ENCODE measurements at places on chromosomes 7 and 10.
A peak's percentile ranks its signal among the peaks of the same experiment; 100 is the strongest.

DNA sequence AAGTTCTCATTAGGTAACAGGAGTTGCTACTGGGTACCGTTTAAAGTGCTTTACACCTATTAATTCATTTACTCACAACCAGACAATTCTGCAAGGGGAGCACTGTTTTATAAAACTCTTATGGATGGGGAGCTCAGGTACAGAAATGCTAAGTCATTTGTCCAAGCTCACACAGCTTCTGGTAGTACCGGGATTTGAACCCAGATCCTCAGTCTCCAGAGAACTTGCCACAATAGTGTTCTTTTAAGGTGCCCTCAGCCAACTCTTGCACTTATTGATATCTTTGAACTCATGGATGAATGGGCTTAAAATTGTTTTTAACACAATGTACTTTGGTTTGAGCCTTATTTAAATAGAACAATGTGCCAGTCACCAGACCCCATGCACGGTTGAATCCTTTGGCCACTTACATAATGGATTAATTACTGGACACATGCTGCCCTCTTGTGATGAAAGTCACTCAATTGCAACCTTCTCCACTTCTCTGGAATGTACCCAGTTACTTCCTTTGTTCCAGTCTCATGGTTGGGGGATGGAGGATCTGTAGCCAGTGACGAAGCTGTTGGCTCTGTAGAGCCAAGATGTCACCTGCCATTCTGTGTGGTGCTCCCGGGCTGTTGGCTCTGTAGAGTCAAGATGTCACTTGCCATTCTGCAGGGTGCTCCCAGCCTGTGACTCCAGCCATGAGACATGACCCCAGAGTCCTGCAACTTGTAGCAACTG lies 65.6 kb downstream of the NOD1 start:
- no peak for DNase-seq

DNA sequence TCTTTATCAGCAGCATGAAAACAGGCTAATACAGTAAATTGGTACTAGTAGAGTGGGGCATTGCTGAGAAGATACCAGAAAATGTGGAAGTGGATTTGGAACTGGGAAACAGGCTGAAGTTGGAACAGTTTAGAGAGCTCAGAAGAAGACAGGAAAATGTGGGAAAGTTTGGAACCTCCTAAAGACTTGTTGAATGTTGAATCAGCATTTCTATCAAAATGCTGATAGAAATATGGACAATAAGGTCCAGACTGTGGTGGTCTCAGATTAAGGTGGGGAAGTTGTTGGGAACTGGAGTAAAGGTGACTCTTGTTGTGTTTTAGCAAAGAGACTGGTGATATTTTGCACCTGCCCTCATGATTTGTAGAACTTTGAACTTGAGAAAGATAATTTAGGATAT lies 231.2 kb upstream of the KCND2 start:
- no peak for DNase-seq

DNA sequence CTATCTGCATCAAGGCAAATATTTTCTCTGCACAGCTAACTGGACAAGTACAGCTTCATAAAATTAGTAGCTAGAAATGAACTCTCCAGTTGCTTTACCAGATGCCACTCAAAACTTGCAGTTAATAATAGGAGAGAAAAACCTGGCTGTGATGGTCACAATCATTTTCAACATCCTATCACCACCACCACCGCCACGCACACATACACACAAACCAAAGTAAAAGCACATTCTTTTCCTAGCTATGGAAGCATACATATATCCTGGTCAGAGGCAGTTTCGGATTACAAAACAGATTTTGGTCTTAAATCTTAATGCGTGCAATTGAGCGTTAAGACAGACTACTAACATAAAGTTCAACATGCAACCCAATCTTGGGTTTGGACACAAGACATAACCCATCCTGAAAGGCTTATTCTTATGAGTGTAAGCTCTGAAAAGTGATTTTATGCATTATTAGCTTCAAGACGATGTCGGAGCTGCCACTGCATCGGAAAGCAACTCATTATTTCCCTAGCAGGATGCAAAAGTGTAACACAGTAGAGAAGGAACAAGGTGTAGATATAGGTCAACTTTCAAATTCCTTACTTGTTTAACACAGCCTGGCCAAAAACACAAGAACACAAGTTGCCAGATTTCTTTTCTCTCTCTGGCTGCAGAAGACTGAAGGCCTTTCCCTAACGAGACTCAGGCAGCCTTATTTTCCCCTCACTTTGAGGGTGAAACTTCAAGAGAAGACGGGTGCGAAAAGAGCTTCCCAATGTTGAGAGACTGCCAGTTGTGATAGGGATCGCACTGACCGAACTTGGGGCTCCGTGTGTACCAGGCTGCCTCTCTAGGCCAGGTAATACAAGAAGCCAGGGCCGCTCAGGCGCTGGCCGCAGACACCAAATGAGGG lies 1.2 kb downstream of the CACUL1 start:
- DNase-seq = no peak

GRCh38 chr10:127980898-127981297 lies 74.0 kb downstream of the PTPRE start:
- DNase-seq = no peak

- no peak for DNase-seq
Measured at GRCh38 chr7:131157530-131158243, 170.0 kb upstream of the MKLN1 start.

DNA sequence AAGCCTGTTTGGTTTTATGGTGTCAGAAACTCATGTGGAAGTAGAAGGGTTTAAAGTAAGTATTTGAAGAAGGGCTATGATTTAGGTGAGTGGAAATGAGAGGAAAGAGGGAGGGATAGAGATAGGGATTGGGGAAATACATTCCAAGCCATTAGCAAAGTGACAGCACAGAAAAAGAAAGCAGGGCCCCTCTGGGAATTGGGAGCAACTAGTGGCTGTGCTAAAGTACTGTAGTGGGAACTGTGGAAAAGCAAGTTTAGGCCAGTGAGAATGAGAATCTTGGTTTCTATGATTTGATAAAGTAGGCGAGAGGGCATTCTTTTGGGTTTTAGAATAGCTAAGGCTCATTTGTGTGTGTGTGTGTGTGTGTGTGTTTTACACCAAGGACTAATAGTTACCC lies 5.0 kb downstream of the PRKG1 start:
- no peak for DNase-seq

DNA sequence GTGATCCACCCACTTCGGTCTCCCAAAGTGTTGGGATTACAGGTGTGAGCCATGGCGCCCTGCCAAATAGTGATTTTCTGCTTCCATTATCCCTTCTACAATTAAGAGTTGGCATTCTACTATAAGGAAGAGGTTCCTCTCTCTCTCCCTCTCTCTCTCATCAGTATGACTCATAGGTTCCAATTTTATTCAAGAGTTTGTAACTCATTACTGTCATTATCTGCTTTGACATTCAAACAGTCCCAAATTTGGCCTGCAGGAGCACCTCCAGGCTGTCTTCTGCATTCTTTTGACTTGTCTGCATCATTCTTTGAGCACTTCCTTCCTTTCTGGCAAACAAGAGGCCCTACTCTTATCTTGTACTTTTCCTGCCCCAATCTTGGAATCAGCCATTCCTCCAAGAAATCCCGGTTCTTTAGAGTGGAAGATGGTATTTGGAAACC lies 33.2 kb upstream of the CALU start:
- no peak for DNase-seq

DNA sequence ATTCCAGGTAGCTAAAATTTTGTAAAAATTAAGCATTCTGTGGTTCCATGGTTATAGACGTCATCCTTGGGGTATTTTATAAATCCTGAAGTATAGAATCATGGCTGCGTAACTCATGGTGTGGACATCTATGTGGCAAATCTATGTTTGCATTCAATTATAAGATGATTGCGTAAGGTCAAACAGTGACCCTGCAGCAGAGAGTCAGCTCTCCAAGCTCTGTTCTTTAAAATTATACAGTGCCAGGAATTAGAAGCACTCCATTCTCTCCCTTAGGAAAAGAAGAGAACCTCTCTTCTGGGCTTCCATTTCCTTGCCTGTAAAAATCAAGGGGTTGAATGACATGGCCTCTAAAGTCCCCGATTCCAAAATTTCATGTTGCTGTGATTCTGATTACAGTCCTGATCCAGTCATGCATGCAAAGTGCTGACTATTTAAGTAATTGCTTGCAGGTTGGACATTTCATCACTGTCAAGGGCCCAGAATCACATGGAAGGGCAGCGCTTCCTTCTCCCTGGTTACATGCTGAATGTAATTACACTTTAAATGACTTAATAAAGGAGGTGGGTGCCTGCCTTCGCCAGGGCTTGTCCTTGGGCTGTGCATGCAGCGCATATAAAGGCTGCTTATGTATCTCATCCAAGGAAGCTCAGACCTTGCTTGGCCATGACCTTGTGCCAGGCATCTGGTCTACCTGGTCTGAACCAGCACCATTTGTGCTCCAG lies 550.7 kb downstream of the TYW1 start:
- DNase-seq = no peak

GRCh38 chr7:117737926-117738325 lies 135.3 kb downstream of the CTTNBP2 start:
- no peak for DNase-seq

DNA sequence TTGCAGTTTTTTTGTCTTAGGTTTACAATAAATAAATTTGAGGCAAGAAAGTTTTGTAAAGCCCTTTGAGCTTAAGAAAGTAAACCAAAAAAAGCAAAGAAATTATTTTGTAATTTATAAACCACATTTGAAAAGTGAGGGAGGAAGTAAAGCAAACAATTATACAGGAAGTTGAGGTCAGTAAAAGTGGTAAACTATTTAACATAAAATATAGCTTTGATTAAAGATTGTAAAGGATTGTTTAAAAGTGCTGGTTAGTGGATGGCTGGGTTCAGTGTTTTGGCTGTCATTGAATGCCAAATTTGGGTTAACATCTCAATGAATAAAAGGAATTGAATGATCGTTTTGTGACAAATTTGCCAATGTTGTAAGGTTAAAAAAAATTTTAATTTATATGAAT lies 9.9 kb downstream of the SOSTDC1 start:
- no peak for DNase-seq

GRCh38 chr7:104444017-104444416 lies 115.6 kb downstream of the LHFPL3 start:
- no peak for DNase-seq

DNA sequence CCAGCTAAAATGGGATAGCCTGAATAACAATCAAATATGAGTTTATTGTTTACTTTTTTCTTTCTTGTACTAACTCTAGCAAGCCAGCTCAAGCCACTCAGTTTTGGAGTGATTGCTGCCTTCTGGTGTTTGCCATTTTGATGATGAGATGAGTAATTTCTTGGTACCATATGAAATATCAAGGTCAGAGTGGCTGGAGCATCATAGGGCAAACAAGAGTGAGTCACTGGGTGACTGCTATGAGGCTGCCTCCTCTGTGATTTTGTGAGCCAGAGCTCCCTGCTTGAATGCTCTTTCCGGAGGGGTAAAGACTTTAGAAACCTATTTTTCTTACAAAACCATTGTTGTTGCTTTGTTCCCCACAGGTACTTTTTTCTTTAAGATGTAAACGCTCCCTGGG lies 295.6 kb downstream of the PRKG1 start:
- no peak for DNase-seq

GRCh38 chr7:117386110-117386706 lies 41.1 kb downstream of the ASZ1 start:
- no peak for DNase-seq

GRCh38 chr10:6052247-6053221 lies 9.6 kb downstream of the IL2RA start:
- DNase-seq = peak; percentile 81

GRCh38 chr7:50406935-50407334 lies 43.2 kb downstream of the FIGNL1 start:
- no peak for DNase-seq

- peak; percentile 58 for DNase-seq
Measured at GRCh38 chr10:14385596-14386593, 55.2 kb upstream of the FRMD4A start.

- DNase-seq = no peak
Measured at GRCh38 chr10:124493214-124493882, 31.7 kb downstream of the LHPP start.

- DNase-seq = no peak
Measured at GRCh38 chr7:96441436-96442084, 119.7 kb upstream of the SLC25A13 start.

DNA sequence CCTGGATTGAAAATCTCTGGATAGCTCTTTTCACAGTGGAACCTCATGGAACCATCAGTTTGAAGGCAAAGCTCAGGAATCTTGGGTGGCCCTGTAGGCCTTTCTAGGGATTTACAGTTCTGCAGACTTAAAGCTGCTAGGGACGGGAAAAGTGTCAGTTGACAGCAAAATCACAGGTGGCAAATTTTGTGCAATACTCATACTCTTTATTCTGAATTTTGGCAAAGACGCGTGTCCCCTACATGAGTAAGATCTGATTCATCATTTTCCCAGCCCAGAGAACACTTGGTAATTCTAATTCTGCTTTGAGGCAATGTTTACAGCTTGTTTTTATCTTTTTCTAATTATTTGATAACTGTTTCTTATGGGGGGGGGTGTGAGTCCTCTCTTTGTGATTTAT lies 3.6 kb downstream of the LRRC17 start:
- DNase-seq = no peak

DNA sequence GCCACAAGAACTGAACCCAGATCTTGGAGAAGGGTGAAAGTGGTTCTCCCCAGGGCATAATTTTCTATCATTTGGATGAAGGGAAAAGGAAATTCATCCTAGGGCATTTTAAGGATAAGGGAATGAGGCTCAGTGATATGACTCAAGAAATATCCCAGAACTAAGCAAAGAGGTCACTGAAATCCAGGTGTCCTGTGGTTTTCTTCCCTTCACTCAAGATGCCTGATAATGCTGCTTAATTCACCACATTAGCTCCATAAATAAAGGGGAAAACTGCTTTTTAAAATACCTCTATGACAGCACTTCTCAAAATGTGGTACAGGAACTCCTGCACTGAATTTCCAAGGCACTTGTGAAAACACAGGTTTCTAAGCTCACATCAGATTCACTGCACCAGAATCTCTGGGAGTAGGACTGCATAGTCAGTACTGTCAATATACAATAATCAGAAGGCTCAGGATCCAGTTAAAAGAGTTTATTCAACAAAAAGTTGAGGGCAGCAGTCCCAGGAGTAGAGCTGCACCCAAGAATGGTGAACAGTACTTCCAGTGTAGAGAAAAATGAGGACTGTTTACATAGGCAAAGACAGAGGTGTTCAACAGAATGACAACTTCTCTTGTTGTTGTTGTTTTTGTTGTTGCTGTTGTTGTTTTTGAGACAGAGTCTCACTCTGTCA lies 2.9 kb downstream of the IFIT3 start:
- DNase-seq = no peak

DNA sequence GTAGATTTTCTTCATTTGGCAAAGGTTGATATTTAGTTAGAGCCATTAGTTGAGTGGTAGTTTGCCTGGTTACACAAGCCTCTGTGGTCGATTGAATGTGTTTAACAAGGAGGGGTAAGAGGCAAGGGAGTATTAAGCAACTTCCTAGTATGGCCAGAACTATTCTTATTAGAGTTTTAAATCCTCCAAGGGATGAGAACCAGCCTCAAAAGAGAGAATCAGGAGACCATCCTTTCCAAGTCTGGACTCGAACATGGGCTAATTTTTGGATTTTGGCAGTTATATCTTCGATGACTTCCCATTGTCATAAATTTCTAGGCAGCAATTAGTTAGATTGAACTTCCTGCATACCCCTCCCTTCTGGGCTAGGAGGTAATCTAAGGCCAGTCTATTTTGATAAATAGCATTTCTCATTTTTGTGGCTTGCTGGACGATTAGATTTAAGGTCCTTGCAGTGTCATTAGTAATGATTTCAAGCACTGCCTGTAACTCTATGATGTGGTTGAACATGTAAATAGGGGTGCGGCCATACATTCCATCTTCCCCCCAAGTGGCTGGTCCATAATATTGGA lies 219.5 kb upstream of the KCND2 start:
- no peak for DNase-seq
